ENCODE measurements at places on chromosomes 12 and 14. TPM values are rescaled to one million over a fixed set of nuclear protein-coding genes. Genes with fewer than 3 reads are reported as not detected.

- no peak for DNase-seq
Observed at GRCh38 chr14:44309331-44309730, 197.8 kb downstream of the FSCB start.

GRCh38 chr12:50618864-50619609 lies 114.3 kb downstream of the DIP2B start:
- DNase-seq, result no peak

The NXPH4 gene
- polyA plus RNA-seq, result 2.5 TPM

The KRT80 gene
- polyA plus RNA-seq, result 13.2 TPM

- no peak for DNase-seq
Observed at GRCh38 chr14:91368776-91369416, 48.7 kb downstream of the CCDC88C start.

- no peak for DNase-seq
Observed at GRCh38 chr12:81303935-81304334, 226.1 kb downstream of the ACSS3 start.

GRCh38 chr12:24467226-24467625 lies 481.7 kb downstream of the BCAT1 start:
- no peak for DNase-seq

DNA sequence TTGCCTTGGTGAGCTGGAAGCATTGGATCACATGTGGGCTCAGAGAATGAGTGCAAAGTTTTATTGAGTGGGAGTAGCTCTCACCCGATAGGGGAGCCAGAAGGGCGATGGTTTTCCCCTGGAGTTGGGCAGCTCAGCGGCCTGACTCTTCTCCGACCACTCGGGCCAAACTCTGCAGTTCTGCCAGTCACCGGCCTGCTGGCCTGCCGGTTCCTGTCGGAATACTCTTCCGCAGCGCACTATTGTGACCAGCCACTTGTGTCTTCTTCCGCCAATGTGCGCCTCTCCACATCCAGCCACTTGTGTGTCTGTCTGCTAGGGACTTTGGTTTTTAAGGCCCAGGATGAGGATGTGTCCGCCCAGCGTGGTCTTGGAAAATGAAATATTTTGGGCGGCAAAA lies 43.5 kb upstream of the PRKD1 start:
- DNase-seq, result no peak

DNA sequence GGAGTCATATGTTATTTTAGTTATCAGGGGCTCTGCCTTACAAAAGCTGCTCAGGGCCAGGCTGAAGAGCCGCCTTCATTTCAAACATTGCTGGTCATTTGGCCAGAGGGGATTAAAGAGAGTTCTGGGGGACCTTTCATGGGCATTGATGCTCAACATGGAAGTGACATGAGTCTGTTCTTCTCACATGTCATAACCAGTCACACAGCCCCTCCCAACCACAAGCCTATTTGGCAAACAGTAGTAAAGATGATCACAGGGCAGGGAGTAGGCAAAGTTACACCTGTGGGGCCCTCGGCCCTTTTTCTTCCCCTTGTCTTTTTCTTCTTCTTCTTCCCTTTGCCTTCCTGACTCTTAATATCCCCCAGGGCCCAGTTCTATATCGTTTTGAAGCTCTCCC lies 33.3 kb downstream of the CFAP54 start:
- no peak for DNase-seq

All from muscle of arm (tissue), 14 donors.